RKO (cell line): ENCODE measurements at places on chromosomes 4 and X.
A peak's percentile ranks its signal among the peaks of the same experiment; 100 is the strongest.

GRCh38 chrX:9770319-9770718 lies 4.7 kb upstream of the GPR143 start:
- DNase-seq: peak; percentile 5

DNA sequence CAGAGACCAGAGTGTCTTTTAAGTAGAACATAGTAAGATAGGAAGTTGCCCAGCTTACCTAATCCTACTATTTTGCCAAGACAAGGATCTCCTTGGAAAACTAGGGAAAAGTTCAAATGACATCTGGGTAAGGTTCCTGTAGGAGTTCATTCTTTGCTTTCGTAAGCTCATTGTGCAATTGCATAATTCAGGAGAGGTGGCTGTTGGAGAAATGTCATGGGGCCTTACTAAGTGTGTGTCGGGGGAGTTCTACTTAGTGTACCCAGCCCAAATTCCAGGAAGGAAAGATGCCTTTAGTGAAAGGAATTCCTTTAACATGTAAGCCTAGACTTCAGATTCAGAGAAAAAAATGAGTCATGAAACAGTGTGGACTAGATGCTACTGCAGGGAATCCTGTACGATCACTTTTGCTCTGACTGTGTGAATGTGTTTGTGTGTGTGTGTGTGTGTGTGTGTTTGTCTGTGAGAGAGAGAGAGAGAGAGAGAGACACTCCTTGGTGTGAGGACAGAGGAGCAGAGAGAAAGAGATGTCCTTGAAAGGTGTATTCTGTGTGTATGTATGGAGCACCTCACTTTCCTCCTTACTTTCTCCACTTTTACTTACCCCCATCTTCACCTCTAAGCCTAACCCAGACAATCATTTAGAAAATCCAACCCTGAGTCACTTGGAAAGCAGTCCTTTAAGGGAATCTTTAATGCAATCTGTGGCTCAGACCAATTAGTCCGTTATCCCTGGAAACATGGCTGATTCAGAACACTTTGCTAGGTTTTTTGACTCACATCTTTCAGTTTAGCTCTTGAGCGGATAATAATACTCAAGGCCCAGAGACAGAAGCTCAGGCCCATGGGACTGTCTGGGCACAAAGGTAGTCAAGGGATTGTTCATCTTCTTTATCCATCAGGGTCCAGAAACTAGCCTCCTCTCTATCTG lies 114.5 kb upstream of the ACSL4 start:
- no peak for DNase-seq

GRCh38 chrX:131816551-131817136 lies 206.5 kb upstream of the STK26 start:
- no peak for DNase-seq

- DNase-seq: no peak
Observed at GRCh38 chr4:159173886-159174285, 71.0 kb downstream of the RAPGEF2 start.

- DNase-seq: no peak
Observed at GRCh38 chr4:1373892-1374705, 27.1 kb downstream of the UVSSA start.

DNA sequence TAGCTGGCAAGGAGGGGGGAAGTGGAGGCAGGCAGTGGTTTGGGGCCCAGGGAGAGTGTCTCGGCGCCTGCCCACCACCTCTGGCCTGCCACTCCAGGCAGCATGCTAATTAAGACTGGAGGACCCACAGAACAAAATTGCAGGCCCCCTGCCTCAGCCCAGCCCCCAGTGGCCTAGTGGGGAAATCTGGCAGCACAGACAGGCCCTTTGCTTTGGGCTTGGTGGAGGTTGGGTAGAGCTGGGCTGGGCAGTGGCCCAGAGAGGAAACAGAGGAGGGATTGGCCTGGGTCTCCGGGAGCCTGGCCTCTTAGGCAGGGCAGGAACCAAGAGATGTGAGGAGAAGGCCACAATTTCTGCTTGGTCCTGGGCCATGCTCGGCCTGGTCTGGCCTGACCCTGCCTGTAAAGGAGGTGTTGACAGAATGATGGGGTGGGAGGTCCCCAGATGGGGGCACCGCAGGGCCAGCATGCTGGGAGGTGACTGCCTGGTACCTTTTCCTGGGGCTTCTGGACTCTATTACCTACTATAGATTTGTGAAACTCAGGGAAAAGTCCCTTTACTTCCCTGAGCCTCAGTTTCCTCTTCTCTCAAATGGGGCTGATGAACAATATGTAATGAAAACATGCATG lies 92.4 kb upstream of the PJA1 start:
- DNase-seq: no peak

DNA sequence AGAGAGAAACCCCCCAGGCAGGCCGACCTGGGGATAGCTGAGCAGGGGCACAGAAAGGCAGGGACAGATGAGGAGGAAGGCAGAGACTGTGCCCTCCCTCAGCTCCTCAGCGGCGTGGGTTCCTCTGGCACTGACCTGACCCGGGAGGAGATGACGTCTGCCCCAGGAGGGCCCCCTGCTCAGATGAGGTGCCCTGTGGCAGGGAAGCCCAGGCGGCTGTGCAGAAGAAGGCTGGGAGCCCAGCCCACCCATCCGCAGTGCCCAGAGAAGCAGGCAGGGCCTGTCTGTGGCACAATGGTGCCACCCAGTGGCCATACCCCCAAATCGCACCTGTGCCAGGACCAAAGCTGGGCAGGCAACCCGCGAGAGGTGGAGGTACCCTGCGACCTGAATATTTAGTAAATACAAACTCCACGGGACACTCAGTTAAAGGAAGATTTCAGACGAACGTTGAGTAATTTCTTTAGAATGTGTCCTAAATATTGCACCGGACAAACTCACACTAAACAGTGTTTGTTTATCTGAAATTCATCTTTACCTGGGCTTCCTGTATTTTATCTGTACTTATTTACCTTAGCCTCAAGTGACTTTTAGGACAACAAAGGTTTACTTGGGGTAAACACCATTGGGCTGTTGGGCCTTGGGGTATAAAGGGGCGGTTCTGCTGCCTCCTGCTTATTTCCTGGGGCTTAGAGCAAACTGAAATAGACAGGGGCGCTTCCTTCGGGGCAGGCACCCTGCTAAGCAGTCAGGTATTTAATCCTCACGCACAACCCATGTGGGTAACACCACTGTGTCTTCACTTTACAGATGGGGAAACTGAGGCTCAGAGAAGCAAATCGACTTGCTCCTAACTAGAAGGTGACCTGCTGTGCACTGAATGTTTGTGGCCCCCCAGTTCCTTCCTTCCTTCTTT lies 46.5 kb upstream of the HMX1 start:
- peak; percentile 54 for DNase-seq

DNA sequence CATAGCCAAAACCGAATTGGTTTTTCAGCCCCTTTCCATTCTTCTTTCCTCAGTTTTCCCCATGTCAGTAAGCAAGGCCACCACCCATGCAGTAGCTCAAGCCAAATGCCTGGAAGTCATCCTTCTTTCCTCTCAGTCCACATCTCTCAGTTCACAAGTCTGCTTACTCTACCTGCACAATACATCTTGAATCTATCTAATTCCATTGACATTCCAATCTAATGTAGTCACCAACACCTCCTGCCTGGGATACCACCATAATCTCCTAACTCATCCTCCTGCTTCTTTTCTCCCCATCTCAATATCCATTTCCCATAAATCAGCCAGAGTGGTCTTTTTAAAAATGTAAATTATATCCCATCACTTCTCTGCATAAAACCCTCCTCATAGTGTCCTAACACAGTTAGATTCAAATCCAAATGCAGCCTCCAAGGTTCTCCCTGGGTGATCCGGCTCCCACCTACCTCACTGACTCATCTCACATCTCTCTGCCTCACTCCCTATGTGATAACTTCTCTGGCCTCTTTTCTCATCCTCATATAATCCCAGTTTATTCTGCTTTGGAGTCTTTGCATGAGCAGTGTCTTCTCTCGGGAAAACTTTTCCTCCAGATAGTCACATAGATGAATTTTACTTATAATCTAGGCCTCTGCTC lies 26.9 kb downstream of the KCNIP4 start:
- DNase-seq: no peak

DNA sequence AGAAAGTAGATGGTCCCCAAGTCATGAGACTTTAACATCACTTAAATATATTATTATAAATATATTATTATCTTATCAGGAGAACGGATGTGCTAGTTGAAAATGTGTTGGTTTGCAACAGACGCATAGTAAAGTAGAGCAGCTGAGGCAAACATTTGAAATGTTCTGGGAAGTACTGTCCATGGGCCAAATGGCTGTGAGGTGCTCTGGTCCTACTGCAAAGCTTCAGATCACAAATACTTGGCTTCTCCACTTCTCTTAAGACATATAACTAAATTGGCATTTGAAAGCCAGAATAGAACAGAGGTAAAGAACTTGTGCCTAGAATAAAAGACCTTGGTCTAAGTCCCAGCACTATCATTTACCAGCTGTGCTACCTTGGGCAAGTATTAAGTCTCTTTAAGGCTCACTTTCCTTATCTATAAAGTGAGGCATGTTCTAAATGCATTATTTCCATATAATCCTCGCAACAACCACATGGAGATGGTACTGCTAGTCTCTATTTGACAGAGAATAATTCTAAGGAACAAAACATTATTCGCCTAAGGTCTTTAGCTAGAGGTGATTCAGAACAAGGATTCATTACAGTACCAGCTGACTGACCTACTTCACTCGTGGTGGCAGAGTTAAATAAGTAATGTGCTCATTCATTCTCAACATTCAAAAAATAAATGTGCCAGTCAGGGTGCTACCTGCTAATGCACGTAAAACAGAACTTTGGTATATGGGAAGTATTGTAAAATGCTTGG lies 297.1 kb downstream of the PPP3CA start:
- DNase-seq: no peak

GRCh38 chr4:178894126-178894525 lies 1451.9 kb upstream of the AGA start:
- no peak for DNase-seq

DNA sequence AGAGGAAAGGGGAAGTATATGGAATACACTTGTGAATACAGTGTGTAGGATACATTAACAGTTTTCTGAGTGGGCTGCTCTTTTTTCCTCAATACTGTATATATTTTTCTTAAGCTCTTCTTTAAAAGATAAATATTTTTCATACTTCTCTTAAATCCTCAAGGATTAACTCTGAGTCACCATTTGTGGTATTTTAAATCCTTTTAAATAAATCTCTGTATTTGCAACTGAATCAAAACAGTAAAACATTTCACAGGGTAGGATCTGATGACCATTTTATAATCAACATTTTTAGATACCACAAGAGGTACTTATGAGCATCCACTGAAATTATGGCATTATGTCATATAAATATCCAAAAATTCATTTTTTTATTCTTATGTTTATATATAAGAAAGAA lies 87.6 kb downstream of the GAB1 start:
- DNase-seq: no peak

DNA sequence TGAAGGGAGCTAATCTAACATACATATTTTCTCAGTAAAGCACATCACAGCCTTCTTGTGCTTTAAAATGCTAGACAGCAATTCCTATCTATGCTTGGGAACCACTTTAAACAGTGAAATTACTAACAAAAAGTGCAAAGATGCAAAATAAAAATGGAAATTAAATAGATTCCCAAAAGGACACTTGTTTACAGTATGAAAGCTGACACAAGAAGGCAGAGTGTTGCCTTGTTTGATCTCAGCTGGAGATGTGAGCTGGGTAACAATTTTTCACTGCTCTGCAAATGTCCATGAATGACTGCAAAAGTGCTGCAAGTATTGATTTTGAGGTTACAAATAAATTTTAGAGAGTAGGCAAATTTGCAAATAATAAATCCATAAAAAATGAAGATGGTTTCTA lies 22.3 kb downstream of the GRIA2 start:
- DNase-seq: no peak
